NCI-H1436 treated with DMSO at 0.1 percent for 48 hours (cell line): ENCODE measurements at places on chromosomes 5 and 9.

- DNase-seq, result no peak
Observed at GRCh38 chr9:97573482-97574073, 59.6 kb downstream of the TSTD2 start.

DNA sequence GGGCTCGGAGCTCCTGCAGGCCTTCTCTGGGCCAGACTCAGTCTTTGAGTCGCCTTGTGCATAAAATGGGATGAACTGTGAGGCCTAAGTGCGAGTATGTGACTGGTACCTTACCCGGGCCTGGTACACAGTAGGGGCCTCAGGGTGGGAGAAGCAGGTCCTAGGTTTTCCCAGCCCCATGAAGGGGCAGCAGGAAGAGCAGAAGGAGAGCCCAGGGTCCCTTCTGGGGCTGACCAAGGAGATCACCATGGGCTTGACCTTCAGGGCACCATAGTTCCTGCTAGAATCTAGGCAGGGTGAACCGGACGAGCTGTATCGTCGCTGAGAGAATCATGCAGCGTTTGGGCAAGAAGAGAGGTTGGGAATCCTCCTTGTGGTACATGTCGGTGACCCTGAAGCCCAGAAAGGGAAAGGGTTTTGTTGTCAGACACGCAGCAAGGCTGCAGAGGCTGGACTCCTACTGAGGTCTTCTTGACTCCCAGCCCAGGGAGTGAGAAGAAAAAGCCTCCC lies 373 bp upstream of the PHYKPL start:
- DNase-seq, result no peak

DNA sequence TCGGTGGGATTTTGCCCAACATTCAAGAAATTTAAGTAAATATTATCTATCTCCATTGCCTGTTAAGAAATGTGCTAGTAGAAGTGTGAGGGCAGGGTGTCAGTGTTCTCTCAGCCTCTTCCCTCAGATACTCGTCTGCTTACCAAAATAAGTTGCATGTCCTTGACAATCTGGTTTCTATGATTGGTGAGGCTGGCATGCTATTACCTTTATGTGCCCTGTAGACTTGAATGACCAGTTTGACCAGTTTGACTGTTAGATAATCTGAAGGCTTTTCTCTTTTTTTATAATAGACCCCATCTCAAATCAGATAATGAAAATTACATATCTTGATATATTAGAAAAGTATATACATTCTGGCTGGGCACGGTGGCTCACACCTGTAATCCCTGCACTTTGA lies 348 bp downstream of the CATSPER3 start:
- DNase-seq, result no peak

- DNase-seq, result no peak
Observed at GRCh38 chr9:14863402-14863801, 46.8 kb downstream of the FREM1 start.

DNA sequence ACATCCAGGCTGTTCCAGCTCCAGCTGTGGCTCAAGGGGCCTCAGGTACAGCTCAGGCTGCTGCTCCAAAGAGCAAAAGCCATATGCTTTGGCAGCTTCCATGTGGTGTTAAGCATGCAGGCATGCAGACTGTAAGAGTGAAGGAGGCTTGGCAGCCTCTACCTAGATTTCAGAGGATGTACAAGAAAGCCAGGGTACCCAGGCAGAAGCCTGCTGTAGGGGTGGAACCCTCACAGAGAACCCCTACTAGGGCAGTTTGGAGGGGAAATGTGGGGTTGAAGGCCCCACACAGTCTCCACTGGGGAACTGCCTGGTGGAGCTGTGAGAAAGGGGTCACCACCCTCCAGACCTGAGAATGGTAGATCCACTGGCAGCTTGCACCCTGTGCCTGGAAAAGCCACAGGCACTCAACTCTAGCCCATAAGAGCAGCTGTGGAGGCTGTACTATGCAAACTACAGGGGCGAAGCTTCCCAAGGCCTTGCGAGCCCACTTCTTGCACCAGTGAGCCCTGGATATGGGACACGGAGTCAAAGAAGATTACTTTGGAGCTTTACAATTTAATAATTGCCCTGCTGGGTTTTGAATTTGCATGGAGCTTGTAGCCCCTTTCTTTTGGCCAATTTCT lies 14.3 kb upstream of the SLC22A5 start:
- DNase-seq, result no peak

DNA sequence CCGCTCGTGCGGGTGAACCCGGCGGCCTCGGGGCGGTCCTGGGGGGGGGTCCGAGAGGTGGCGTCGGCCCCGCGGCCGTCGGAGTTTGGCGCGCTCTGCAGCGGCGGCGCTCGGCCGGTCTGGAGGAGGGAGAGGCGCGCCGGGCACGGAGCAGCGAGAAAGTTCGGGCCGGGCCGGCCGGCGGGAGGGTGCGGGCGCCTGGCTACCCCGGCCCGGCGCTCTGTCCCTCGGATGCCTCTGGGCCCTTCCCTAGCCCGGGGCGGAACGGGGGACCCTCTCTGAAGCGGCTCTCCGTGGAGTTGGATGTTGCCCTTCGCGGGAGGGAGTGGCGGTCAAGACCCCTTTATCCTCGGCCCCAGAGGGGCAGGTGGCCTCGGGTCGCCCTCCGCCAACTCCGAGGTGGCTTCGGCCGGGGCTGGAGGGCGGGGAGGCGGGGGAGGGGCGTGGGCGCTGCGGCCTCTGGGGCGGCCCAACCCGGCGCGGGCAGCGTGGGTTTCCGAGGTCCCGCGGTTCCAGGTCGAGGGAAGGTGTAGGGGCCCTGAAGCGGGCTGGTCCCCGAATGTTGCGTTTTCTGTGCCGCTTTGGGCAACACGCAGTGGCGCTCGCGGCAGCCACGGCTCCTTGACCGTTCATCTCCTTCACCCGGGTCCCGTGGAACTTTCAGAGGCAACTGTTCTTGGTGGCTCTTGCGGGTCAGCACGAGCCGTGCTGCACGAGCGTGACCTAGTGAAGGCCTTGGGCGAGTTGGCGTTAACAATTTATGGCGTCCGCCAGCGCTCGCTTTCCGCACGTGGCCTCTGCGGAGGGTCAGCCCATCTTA lies 290.5 kb downstream of the DOCK8 start:
- no peak for DNase-seq

- no peak for DNase-seq
Observed at GRCh38 chr5:598564-598890, 13.6 kb upstream of the CEP72 start.

GRCh38 chr9:124392254-124392870 lies 22.9 kb downstream of the PSMB7 start:
- DNase-seq, result no peak

GRCh38 chr9:72092820-72093219 lies 32.4 kb upstream of the C9orf57 start:
- no peak for DNase-seq

DNA sequence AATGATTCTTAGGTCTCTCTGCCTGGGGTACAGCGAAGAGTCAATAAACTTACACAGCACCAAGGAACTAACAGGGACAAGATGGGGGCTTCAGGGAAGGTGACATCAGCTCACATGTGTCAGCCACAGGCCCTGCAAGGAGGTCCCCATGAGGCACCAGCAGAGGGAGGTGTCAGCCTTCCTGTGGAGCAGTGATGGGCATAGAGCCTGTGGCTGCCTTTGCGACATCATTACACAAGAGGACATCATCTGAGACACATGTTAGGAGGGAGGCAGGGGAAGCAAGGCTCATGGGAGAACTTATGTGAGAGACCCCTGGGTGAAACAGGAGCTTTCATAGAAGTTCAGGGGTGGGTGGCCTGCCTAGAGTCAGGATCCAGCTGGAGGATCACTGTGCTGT lies 389.6 kb downstream of the SEMA5A start:
- DNase-seq, result no peak

- no peak for DNase-seq
Observed at GRCh38 chr5:140926443-140927227, 536 bp downstream of the PCDHAC1 start.

- DNase-seq, result no peak
Observed at GRCh38 chr5:171308453-171309275, at the start of gene TLX3. Gene TLX3, plus strand, starts transcription at chr5:171309248. Its CDS starts 118 bp downstream, at chr5:171309366.

- no peak for DNase-seq
Observed at GRCh38 chr5:165263536-165263935, 1758.1 kb downstream of the MAT2B start.

GRCh38 chr9:1354086-1354485 lies 303.9 kb downstream of the DMRT2 start:
- no peak for DNase-seq

- no peak for DNase-seq
Observed at GRCh38 chr9:127877566-127877998, at the start of gene AK1. Gene AK1, minus strand, starts transcription at chr9:127877675. Its CDS starts 3,058 bp downstream, at chr9:127874617.

DNA sequence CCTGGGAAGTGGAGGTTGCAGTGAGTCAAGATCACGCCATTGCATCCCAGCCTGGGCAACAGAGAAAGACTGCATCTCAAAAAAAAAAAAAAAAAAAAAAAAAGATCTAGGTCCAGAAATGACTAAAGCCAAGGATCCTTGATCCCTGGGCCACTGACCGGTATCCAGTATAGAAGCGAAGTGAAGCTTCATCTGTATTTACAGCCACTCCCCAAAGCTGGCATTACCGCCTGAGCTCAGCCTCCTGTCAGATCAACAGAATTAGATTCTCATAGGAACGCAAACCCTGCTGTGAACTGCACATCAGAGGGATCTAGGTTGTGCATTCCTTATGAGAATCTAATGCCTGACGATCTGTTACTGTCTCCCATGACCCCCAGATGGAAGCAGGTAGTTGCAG lies 9.3 kb downstream of the CSNK1A1 start:
- no peak for DNase-seq

GRCh38 chr9:86405926-86406325 lies 51.7 kb upstream of the TUT7 start:
- DNase-seq, result no peak
